ENCODE measurements at places on chromosomes 5 and 9.
A peak's percentile ranks its signal among the peaks of the same experiment; 100 is the strongest.

DNA sequence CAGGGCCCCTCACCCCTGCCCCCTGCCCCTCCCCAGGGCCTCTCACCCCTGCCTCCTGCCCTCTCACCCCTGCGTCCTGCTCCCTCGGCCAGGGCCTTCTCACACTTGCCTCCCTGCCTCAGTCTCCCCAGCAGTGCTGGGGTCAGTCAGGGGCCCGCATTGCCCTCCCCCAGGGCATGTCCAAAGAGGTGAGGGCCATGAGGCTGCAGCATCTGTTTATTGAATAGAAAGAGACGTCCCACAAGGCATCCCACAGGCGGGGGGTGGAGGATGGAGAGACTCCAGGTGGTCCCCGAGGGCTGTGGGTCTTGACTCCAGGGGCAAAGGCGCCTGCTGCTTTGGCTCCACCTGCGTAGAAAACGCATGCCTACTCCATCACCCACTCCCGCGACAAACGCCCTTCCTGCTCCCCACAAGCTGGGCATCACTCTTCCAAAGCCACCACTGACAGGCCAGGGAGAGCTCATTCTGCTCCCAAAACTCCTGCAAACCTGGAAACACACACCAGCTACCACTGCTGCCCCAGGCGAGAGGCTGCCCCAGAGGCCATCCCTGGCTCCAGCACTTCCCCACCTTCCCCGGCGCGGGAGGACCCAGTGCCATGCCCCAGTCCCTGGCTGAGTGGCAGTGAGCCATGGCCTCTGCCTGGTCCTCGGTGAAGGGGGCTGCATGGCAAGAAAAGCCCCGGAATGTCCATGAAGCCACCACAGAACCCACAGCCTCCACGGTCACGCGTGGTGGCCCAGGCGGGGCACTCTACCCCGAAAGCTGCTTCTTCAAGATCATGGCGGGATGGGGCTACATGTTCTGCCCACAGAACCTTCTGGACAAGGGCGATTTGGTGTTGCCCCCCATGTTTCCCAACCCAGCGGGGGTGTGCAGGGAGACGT lies 1.6 kb upstream of the LCN8 start:
- no peak for DNase-seq

- DNase-seq = no peak
Observed at GRCh38 chr5:35988529-35988928, 2.7 kb downstream of the UGT3A1 start.

DNA sequence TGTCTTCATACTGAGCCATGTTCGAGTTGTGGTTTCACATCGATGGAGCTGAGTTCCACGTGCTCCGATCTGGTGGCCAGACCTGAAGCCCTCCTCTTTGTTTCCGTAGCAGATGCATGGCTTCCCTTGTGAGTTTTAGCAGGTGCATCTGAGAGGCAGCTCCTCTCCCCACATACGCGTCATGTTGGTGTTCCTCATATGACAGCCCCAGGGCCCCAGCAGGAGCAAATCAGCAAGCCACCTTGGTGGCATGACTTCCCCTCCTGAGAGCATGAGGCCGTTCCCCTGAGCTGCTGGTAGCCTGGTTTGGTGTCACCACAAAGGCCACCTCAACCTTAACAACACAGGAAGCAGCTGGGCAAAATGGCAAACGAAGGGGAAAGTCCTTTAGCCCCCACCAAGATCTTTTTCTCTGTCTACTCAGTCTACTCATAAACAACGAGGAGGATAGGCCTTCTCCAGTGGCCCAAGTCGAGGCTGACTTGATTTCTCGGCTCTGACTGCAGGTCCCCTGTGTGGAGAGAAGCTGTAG lies 5.9 kb downstream of the CYFIP2 start:
- DNase-seq = peak; percentile 67

GRCh38 chr5:172641359-172642050 lies 442 bp downstream of the NEURL1B start:
- DNase-seq = no peak

DNA sequence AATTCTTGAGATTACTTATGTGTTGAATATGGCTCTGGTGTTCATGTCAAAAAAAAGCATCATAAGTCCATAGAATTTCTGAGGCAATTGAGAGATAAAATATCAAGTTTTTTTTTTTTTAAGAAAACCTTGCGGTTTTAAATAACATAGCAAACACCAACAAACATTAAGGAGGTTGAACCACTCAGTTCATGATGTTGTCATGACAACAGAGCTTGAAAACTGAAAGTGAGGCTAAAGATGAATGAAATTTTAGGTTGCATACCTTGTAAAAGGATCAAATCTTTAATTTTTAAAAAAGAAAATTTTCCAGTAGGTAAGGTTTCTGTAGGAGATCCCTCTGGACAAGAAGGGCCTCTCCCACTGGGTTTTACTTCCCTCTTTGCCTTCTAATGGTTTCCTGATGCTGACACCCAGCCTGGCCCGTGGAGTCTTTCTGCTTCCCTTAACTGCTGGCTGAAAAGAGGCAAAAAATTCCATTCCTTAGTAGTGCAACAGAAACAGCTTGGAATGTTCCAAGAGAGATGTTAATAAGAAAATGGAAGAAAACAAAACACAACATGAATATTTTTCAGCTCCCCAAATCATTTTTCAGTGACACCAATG lies 60.0 kb upstream of the FER start:
- DNase-seq = no peak

- DNase-seq = no peak
Observed at GRCh38 chr5:138180183-138180782, 1.4 kb downstream of the KIF20A start.

DNA sequence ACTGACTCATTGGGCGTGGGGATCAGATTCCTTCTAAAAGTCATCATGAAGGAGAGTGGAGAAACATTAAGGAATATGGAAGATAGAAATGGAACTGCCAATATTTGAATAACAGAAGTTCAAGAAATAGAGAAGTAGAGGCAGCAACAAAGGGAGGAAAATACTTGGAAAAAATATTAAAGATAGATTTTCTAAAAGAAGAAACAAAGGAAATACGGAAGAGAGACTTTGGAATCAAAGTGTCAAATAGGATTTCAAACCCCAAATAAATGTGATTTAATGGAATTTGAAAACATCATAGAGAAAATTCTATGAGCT lies 605.1 kb upstream of the KLF4 start:
- DNase-seq = no peak

DNA sequence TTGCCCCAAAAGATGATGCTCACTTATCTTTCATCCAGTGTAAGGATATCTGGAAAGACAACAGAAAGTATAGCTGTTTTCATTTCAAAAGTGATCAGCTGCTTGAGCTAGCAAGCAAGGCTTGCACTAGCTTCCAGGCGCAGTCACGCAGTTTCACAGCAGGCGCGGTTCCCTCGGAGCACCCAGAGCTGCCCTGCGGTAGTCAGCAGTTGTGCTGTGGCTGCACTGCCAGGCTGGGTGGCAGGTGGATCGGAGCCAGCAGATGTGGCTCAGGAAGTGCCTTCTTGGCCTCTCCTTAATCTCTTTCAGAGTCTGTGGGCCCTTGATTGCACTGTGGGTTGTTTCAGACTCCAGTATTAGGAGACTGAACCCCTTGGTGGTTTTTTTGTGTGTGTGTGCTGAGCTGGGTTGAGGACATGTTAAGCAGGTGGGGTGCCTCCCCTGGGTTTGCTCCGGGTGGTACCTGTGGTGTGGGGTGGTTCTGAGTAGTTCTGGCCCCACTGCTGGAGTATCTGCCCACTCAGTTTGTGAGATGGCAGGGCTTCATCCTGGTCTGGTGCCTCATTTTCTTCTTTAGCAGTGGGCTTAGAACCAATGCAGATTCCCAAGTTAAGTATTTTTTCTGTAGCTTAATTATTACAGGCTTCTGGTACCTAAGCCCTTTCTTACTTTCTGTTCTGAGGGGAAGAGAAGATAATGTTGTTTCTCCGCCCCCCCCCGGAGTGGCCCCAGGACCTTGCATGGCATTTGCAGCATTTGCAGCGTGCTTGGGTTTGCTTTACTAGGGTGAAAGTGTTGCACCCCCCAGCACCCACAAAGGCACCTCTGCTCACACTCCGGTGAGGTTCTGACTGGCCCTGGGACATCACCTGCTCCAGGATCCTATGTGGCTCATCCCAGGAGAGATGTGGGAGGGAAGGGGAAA lies 16.4 kb downstream of the TENT4A start:
- no peak for DNase-seq

DNA sequence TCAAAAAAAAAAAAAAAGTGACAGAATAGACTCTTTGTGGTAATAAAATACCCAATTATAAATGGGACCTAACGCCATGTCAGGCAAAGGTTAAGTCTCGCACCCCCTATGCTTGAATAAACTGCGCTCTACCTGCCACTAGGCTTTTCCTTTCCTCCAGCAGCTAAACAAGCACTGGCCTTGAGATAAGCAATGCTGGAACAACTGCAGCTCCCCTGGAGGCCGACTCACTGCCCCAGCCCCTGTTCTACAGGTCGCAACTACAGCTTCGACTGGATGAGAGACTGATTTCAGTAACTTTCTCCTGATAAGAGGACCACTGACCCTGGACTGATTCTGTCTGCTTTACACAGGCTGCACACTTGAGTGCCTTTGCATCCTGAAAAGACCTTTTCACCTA lies 210.2 kb downstream of the HSPA4 start:
- DNase-seq = no peak

DNA sequence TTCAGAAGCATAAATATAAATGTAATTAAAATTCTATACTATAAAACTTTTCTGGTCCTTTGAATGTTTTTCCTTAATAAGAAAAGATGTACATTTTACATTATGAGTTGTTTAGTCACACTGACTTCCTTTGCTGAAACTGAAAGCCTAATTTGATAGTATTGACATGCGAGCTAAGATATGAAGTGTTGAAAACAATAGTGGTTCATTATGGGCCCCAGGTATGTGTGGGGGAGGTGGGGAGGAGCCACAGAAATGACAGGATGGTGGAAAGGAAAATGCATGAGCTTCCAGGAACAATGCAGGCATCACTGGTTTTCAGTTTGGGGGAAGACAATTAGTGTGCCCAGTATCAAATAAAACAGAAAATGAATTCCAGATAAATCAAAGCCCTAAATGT lies 35.4 kb upstream of the RLN1 start:
- no peak for DNase-seq

DNA sequence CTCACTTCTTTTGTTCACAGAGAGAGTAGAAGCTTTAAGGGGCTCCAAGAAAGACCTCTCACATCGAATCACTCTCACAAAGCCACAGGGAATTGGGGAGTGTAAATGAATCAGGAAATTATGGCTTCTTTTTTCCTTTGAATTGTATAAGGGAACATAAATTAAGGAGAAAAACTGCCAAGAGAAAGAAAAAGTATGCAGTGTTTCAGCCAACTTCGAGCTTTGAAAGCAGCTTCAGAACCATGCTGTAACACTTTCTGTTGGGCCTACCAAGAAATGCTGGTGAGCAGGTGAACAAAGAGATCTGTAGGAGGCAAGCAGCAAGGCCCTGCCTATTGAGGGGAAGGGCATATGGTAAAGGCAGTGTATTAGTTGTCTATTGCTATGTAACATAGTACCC lies 33.4 kb upstream of the CTNNA1 start:
- no peak for DNase-seq

DNA sequence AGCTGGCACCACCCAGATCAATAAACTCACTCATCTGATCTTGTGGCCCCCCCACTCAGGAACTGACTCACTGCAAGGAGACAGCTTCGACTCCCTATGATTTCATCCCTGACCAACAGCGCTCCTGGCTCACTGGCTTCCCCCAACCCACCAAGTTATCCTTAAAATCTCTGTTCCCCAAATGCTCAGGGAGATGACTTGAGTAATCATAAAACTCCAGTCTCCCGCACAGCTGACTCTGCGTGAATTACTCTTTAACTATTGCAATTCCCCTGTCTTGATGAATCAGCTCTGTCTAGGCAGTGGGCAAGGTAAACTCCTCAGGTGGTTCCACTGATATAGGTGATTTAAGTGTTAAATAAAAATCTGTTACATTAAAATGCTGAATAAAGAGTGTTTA lies 1.9 kb upstream of the TRIM32 start:
- DNase-seq = no peak

DNA sequence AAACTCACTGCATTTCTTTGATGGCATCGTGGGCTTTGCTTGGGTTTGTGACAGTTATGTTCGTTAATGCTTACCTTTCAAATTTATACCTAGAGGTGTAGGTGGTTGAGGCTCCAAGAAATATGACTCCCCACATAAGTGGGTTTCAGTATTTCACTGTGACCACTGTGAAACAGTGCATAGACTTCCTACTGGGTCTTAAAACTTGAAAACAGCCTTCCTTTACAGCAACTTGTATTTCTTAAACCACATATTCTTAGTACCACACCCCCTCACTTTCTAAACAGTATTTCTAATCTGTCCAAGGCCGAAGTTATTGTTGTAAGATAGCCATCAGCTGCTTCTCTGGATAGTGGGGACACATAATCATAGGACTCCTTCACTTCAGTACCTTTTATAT lies 48.3 kb downstream of the TMEFF1 start:
- DNase-seq = no peak

GRCh38 chr5:30194595-30194994 lies 998.9 kb upstream of the CDH6 start:
- DNase-seq = no peak

DNA sequence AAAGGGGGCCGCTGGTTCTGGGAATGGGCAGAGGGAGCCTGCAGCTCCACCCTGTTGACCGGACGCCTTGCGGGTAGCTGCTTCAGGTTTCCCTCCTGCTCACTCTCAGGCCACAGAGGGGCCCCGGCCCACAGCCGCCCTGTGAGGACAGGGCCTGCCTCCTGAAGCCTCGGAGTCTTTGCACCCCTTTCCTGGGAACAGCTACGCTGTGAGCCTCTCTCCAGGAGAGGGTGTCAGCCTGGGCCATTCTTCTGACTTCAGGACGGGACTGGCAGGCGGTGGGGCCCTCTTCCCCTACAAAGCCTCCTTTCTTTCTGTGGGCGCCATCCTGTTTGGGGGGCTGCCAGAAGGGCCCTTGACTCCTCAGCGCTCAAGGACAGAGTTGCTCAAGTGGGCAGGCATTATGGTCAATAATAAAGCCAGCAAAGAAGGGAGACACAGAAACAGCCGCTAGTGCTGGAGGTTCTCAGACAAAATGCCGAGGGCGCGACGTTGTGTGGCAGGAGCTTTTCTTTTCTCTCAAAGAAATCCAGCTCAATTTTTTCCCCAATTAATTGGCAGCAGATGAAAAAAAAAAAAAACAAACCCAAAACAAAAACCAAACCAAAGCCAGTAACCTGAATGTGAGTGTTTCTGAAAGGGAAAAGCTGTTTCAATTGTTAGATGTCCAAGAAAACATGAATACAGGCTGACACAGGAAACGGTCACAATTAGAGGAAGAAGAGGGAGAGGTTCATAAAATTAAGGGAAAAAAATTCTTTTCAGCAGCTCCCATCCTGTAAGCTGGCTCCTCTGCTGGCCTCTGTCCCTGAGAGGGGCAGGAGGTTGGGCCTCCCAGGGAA lies 12.8 kb upstream of the SLC25A51 start:
- DNase-seq = no peak

DNA sequence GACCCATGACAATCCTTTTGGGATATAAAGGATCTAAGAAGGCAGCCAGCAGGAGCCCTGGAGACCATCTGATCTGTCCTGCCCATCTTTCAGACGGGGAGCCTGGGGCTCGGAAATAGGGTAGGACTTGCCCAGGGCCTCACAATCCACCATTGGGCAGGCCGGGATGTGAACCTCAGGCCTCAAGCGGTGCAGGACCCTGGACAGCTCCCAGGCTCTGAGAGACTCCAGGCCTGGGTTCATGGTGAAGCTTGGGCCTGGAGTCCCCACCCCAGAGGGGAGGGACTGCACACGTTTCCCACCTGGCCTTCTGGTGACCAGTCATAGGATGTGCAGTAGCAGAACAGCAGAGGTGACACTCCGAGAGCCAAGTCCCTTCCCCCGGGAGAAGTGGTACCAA lies 36.6 kb upstream of the RAPGEF1 start:
- DNase-seq = no peak

- no peak for DNase-seq
Observed at GRCh38 chr9:110599468-110599867, 19.9 kb upstream of the SVEP1 start.

GRCh38 chr5:141623186-141623585 lies 4.4 kb upstream of the DIAPH1 start:
- no peak for DNase-seq

Measured in activated T-cell treated with anti-CD3 and anti-CD28 coated beads, Interleukin-2, amount 50 U/mL, for 4 hours (primary cell).